ENCODE measurements at places on chromosomes 3 and 15. TPM values are rescaled to one million over a fixed set of nuclear protein-coding genes. Genes with fewer than 3 reads are reported as not detected.

The TNFSF10 gene
- total RNA-seq, result 89.8 TPM

The AHSG gene
- total RNA-seq, result 0.53 TPM

The ANKRD63 gene
- total RNA-seq, result not detected

The KCNMB3 gene
- 16.5 TPM for total RNA-seq

The SV2B gene
- total RNA-seq, result 0.11 TPM

- no peak for DNase-seq
Observed at GRCh38 chr3:11989383-11990038, 14.7 kb upstream of the SYN2 start.

GRCh38 chr3:122410639-122411038 lies 5.2 kb downstream of the WDR5B start:
- no peak for DNase-seq

DNA sequence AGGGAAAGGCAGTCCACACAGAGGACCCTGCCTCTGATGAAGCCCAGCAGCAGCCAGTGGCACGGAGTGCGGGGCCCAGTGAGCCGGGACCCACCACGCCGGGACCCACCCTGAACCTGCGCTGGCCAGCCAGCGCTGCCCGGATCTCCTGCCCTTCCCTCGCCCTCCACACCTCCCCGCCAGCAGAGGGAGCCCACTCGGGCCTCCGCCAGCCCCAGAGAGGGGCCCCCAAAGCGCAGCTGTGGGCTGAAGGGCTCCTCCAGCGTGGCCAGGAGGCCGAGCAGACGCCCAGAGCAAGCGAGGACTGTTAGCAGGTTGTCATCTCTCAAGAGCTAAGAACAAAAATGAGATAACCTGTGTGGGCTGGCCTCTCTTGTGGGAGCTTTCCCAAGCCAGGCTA lies 81.3 kb upstream of the ATP10A start:
- DNase-seq, result no peak

DNA sequence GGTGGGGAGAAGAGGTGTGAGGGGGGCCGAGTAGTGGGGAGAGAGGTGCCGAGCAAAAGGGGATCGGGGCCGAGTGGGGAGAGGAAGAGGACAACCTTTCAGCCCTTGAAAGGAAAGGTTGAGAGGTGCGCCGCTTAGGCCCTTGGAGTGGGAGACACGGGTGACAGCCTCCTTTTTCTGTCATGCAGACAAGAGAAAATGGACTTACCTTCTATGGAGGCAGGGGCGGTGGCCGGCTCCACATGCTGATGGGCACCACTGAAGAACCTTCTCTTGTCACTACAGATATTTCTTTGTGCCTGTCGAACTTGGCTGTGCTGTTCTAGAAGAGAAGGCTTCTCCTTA lies 421 bp downstream of the KLHL18 start:
- no peak for DNase-seq

- no peak for DNase-seq
Observed at GRCh38 chr3:71466483-71466882, 117.0 kb downstream of the FOXP1 start.

DNA sequence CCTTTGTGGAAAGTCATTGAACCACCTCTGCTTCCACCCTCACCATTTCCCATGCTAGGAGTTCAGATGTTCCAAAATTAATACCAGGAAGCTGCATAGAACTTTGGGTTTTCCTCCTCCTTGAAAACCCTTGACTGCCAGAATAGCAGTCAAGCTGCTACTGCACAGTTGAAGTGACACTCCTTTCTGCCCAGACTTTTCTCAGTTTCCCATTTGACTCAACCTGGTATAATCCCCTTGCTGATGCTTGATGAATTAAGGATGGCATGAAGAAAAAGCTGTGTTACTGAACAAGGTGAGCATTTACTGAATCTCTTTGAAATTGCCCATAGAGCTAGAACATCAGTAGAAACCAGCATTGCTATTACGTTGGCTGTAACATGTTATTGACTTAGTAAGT lies 286.0 kb downstream of the EDEM1 start:
- no peak for DNase-seq

- DNase-seq, result no peak
Observed at GRCh38 chr15:81007428-81008064, 6.8 kb downstream of the TLNRD1 start.

GRCh38 chr3:50314816-50315215 lies 7.7 kb downstream of the HYAL2 start:
- no peak for DNase-seq

DNA sequence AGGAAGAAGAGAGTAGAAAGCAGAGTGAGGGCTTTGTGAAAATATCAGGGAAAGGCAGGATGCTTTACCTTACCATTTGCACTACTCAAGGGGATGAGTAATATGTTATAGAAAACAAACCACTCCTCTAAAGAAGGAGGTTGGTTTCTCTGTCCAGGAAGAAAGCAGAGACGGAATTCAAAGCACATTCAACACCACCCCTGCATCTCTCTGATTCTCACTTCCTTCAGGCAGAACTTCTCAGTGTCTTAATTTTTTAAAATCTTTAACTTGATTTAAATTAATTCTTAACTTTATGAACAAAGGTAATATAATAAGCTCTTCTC lies 82.4 kb downstream of the NR2F2 start:
- no peak for DNase-seq
